Liver (tissue), 10 donors: ENCODE measurements at places on chromosomes 11 and 22.

DNA sequence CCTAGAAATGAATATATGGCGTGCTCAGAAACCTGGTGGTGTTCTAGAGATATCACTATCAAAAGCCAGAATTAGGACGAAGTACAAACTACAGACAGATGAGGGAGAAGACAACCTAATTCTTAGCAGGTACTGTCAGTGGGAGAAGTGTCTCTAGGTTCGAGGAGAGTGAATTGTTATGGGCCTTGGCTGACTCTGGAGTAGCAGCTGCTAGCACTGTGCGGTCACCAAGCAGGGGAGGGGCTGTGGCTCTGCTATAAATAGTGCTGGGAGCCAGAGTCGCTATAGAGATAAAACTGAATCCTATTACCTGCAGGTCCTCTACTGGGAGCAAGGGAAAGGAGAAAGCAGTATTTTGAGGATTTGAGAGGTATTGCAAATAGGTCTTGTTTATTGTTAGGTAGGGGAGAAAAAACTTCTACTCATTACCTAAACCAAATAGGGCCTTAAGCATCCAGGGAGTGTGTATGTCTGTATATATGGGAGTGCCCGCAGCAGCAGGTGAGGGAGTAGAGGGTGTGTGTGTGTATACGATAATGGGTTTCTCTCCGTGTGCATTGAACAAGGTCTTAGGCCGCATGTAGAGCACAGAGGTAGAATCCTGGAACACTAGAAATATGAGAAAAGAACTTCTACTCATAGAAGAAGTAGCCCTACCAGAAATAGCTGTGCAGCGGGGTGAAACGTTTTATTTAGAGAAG, 2.2 kb downstream of the MADD start:
- no peaks in the 10 kb centered on the region for H3K4me1 ChIP-seq
- H3K4me3 ChIP-seq = no peak overlapping the region
- no peaks in the 10 kb centered on the region for H3K27me3 ChIP-seq
- peaks cover 28% of the 10 kb centered on the region for H3K36me3 ChIP-seq

- no peaks in the 10 kb centered on the region for H3K27me3 ChIP-seq
- H3K4me1 ChIP-seq = peaks cover 23% of the 10 kb centered on the region
- peak; percentile 25 for DNase-seq
- no peak overlapping the region for H3K4me3 ChIP-seq
- no peaks in the 10 kb centered on the region for H3K36me3 ChIP-seq
Measured at GRCh38 chr22:22754961-22755777, 110.8 kb downstream of the GGTLC2 start.

- no peaks in the 10 kb centered on the region for H3K4me1 ChIP-seq
- no peaks in the 10 kb centered on the region for H3K36me3 ChIP-seq
- H3K27me3 ChIP-seq = no peaks in the 10 kb centered on the region
- no peak for DNase-seq
Measured at GRCh38 chr11:103633068-103633788, 403.2 kb upstream of the DDI1 start.

GRCh38 chr11:113059548-113059947, 98.3 kb downstream of the NCAM1 start:
- no peak overlapping the region for H3K4me3 ChIP-seq
- H3K27me3 ChIP-seq = no peaks in the 10 kb centered on the region
- H3K4me1 ChIP-seq = no peaks in the 10 kb centered on the region
- no peaks in the 10 kb centered on the region for H3K36me3 ChIP-seq

- H3K27me3 ChIP-seq = no peaks in the 10 kb centered on the region
- H3K4me1 ChIP-seq = no peaks in the 10 kb centered on the region
- no peak overlapping the region for H3K27ac ChIP-seq
- H3K4me3 ChIP-seq = no peak overlapping the region
Measured at GRCh38 chr11:7484645-7485044, 661 bp upstream of the OLFML1 start.

GRCh38 chr11:9760193-9760575, 96.3 kb downstream of the SWAP70 start:
- H3K27me3 ChIP-seq = no peaks in the 10 kb centered on the region
- peak overlapping the region; percentile 25 for H3K27ac ChIP-seq
- no peak overlapping the region for H3K4me3 ChIP-seq

GRCh38 chr22:30607300-30607930, 441 bp downstream of the TCN2 start:
- no peaks in the 10 kb centered on the region for H3K27me3 ChIP-seq
- DNase-seq = no peak
- no peaks in the 10 kb centered on the region for H3K36me3 ChIP-seq
- H3K4me1 ChIP-seq = peaks cover 28% of the 10 kb centered on the region
- H3K4me3 ChIP-seq = peak overlapping the region; percentile 79

DNA sequence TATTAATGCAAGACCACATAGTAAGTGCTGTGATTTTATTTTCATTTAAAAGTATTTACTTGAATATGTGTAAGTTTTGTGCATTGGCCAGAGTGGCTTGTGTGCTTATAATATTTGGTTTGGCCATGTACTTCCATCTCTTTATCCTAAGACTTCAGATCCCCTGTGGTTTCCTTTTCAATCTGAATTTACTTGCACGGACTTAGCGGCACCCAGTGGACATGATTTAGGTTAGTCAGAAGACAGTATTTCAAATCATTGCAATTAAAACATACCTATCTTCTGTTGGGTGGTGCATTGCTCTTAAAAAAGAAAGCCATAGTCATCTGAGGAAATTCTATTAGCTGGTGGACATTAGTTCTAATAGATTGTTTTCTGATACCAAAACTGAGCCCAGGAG, 30.7 kb downstream of the PIWIL4 start:
- H3K27me3 ChIP-seq = no peaks in the 10 kb centered on the region
- no peak overlapping the region for H3K4me3 ChIP-seq
- no peak overlapping the region for H3K27ac ChIP-seq
- no peaks in the 10 kb centered on the region for H3K36me3 ChIP-seq
- no peak for DNase-seq

DNA sequence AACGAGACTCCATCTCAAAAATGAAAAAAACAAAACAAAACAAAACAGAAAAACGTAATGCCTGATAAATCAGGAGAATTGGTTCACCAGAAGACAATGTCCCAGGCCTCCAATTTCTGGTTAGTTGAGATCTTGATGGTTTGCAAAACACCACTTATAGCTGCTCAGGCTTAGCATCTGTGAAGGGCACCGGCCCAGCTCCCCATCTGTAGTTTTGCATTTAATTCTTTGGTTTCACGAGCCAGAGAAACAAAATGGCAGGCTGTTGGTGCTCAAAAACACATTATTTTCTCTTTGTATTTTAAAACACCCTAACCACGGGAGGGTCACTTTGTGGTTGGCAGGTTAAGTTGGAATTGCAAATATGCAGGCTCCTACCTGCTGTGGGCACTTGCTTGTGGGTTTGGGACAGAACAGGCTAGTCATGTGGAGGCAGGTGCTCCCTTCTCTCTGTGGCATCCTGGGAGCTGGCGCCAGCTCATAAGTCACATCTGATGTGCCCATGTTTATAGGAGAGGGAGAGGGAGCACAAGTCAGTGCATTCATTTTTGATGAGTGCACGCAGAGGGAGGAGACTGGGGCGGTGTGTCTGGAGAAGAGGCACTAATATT, 145.9 kb downstream of the CEP164 start:
- H3K4me1 ChIP-seq = no peaks in the 10 kb centered on the region
- H3K27ac ChIP-seq = no peak overlapping the region
- DNase-seq = no peak
- H3K4me3 ChIP-seq = no peak overlapping the region
- no peaks in the 10 kb centered on the region for H3K36me3 ChIP-seq

GRCh38 chr11:35391922-35392688, 27.3 kb downstream of the SLC1A2 start:
- no peaks in the 10 kb centered on the region for H3K36me3 ChIP-seq
- peaks cover 14% of the 10 kb centered on the region for H3K4me1 ChIP-seq
- no peaks in the 10 kb centered on the region for H3K27me3 ChIP-seq
- H3K27ac ChIP-seq = peak overlapping the region; percentile 75
- DNase-seq = peak; percentile 81

- H3K4me1 ChIP-seq = peaks cover 42% of the 10 kb centered on the region
- no peak overlapping the region for H3K4me3 ChIP-seq
- H3K27ac ChIP-seq = no peak overlapping the region
- no peak for DNase-seq
- no peaks in the 10 kb centered on the region for H3K36me3 ChIP-seq
Measured at GRCh38 chr11:64852804-64853509, 8.5 kb upstream of the CDC42BPG start.

GRCh38 chr11:77449060-77449521, 24.8 kb downstream of the PAK1 start:
- H3K27me3 ChIP-seq = no peaks in the 10 kb centered on the region
- no peak overlapping the region for H3K27ac ChIP-seq
- H3K4me1 ChIP-seq = no peaks in the 10 kb centered on the region
- no peak overlapping the region for H3K4me3 ChIP-seq
- DNase-seq = no peak

DNA sequence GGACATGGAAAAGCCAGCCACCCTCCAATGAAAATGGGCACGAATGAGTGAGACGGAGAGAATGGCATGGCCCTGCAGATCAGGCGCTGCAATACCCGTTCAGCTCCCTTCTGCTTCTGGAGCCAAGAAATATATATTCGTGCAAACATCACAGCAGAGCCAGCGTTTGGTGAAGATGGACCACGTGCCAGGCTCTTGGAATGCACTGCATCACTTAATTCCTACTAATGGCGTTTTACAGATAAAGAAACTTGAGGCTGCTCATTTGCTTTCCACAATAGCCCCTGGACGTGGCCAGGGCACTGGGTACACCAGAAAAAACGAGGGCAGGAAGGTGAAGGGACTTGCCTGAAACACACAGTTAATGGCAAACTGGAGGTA, 1.6 kb upstream of the FXYD2 start:
- H3K36me3 ChIP-seq = no peaks in the 10 kb centered on the region
- DNase-seq = peak; percentile 28
- H3K27me3 ChIP-seq = no peaks in the 10 kb centered on the region

- no peaks in the 10 kb centered on the region for H3K27me3 ChIP-seq
- no peaks in the 10 kb centered on the region for H3K36me3 ChIP-seq
- DNase-seq = no peak
- H3K4me1 ChIP-seq = no peaks in the 10 kb centered on the region
- H3K27ac ChIP-seq = no peak overlapping the region
Measured at GRCh38 chr11:110076371-110076965, 16.7 kb upstream of the ZC3H12C start.

- no peak overlapping the region for H3K4me3 ChIP-seq
- peaks cover 6% of the 10 kb centered on the region for H3K4me1 ChIP-seq
- DNase-seq = peak; percentile 55
- H3K27ac ChIP-seq = peak overlapping the region; percentile 74
- H3K36me3 ChIP-seq = no peaks in the 10 kb centered on the region
Measured at GRCh38 chr22:49936018-49936972, 17.9 kb downstream of the CRELD2 start.

GRCh38 chr11:47387944-47388696, 9.8 kb upstream of the SPI1 start:
- H3K4me1 ChIP-seq = peaks cover 9% of the 10 kb centered on the region
- no peak for DNase-seq
- no peak overlapping the region for H3K4me3 ChIP-seq

GRCh38 chr11:36763187-36763586, 165.2 kb upstream of the RAG2 start:
- H3K4me3 ChIP-seq = no peak overlapping the region
- H3K4me1 ChIP-seq = no peaks in the 10 kb centered on the region
- H3K27ac ChIP-seq = no peak overlapping the region

DNA sequence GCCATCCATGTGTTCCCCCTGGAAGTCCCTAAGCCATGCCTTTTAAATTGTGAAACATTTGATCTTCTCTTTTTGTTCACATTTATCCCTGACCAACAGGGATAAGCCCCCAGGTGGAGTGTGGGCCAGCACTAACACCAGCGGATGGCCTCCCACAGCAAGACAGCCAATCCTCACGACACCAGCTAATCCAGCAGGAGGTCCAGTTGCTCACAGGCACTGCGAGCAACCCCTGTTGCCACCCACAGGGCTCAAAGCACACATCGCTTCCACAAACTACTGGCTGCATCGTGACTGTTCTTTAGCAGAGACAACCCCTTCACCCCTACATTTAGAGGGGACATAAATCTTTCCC, 2.0 kb downstream of the PCSK7 start:
- H3K27ac ChIP-seq = no peak overlapping the region
- H3K4me1 ChIP-seq = peaks cover 26% of the 10 kb centered on the region
- peaks cover 11% of the 10 kb centered on the region for H3K36me3 ChIP-seq
- H3K27me3 ChIP-seq = no peaks in the 10 kb centered on the region
- no peak for DNase-seq
- H3K4me3 ChIP-seq = no peak overlapping the region

- no peaks in the 10 kb centered on the region for H3K27me3 ChIP-seq
- H3K4me1 ChIP-seq = no peaks in the 10 kb centered on the region
- no peak for DNase-seq
- no peak overlapping the region for H3K27ac ChIP-seq
Measured at GRCh38 chr11:85295694-85296271, 331.4 kb downstream of the DLG2 start.

- H3K36me3 ChIP-seq = no peaks in the 10 kb centered on the region
- no peak overlapping the region for H3K27ac ChIP-seq
- H3K4me3 ChIP-seq = no peak overlapping the region
Measured at GRCh38 chr11:28338371-28338770, 230.2 kb downstream of the METTL15 start.

DNA sequence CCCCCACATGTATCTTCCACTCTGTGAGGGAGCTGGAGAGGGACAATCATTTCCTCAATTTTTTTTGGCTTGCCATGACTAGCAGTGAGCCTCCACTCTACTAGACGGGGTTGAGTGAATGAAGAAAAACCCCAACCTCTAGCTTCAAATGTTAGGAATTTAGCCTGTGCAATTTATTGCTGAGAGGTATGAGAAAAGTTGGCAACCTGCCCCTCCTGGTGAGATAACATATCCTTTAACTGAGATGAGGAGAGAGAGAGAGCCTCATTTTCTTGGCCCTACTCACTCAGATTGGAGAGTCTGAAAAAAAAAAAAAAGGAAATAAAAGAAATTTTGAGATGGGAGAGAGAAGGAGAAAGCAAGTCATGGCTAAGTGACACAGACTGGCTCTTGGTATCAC, 218.2 kb upstream of the CARD18 start:
- H3K27ac ChIP-seq = no peak overlapping the region
- H3K4me1 ChIP-seq = no peaks in the 10 kb centered on the region
- no peak overlapping the region for H3K4me3 ChIP-seq
- H3K27me3 ChIP-seq = no peaks in the 10 kb centered on the region
- DNase-seq = no peak
- no peaks in the 10 kb centered on the region for H3K36me3 ChIP-seq

GRCh38 chr11:69010964-69011623, 2.0 kb downstream of the MRGPRF start:
- no peaks in the 10 kb centered on the region for H3K27me3 ChIP-seq
- no peaks in the 10 kb centered on the region for H3K36me3 ChIP-seq
- H3K4me3 ChIP-seq = peak overlapping the region; percentile 26
- H3K27ac ChIP-seq = peak overlapping the region; percentile 70
- DNase-seq = peak; percentile 70

DNA sequence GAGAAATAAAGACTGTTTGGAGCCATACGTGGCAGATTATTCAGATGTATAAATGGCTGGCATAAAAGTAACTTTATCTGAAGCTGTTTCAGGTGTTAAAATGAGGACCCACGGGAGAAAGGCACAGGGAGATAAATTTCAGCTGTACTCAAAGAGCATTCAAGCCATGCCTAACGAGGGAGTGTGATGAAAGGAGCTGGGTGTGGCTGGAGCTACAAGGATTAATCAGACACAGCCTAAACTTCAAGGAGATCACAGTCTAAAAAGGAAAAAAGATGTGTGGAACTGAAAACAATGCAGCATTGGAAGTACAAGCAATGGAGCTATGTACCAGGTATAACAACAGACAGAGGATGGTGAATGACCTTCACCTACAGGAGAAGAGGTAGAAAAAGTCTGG, 120.8 kb upstream of the APOA1 start:
- H3K27me3 ChIP-seq = no peaks in the 10 kb centered on the region
- no peak for DNase-seq
- H3K36me3 ChIP-seq = peaks cover 10% of the 10 kb centered on the region
- no peak overlapping the region for H3K4me3 ChIP-seq

- H3K27me3 ChIP-seq = no peaks in the 10 kb centered on the region
- no peak overlapping the region for H3K27ac ChIP-seq
- H3K36me3 ChIP-seq = no peaks in the 10 kb centered on the region
- peaks cover 6% of the 10 kb centered on the region for H3K4me1 ChIP-seq
- H3K4me3 ChIP-seq = no peak overlapping the region
Measured at GRCh38 chr11:14308897-14309387, 50.0 kb downstream of the RRAS2 start.
